ENCODE measurements at places on chromosomes 6 and 20.

- DNase-seq: no peak
Observed at GRCh38 chr6:112595841-112596240, 248.7 kb downstream of the RFPL4B start.

DNA sequence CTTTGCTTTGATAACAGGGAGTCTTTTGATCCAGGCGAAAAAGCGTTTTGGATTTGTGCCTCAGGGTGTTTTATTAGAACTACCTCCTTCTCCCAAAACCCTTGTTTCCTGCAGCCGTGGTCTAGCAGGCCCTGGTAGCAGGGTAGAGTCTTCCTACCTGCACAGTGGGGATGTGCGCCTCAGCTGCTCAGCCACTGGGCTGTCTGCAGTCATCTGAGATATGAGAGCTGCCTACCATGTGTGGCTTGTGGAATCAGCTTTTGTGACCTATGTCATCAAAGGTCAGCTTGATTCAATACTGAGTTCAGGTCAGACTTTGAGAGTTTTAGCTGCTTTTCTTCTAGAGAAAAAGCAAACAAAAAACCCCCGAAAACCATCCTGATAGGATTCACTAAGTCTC is 279.5 kb downstream of the CLIC5 start:
- DNase-seq: no peak

DNA sequence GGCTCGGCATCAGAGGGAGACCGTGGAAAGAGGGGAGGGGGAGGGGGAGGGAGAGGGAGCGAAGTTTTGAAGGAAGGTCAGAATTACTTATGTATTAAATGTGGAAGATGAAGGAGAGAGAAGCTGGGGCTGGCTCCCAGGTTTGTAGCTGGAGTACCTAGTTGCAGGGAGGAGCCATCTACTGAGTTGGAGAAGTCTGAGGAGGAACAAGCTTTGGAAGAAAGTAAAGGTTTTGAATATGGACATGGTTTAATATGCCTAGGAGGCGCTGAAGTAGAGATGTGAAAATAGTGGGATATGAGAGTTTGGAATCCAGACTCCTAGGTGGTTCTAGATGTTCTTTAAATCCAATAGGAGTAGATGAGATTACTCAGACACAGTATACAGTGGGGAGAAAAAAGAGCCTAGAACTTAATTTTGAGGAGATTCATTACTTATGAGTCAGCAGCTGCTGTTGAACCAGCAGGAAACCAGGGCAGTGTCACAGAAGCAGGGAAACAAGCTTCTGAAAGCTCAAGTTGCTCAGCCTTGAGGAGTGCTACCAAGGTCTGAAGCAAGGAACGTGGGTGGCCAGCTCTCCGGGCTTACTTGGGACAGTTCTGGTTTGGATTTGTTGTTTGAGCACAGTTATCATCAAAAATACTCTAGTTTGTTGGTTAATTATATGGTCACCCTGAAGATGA is 149.3 kb downstream of the UTRN start:
- no peak for DNase-seq

- DNase-seq: no peak
Observed at GRCh38 chr6:162773996-162774395, 46.2 kb downstream of the PACRG start.

DNA sequence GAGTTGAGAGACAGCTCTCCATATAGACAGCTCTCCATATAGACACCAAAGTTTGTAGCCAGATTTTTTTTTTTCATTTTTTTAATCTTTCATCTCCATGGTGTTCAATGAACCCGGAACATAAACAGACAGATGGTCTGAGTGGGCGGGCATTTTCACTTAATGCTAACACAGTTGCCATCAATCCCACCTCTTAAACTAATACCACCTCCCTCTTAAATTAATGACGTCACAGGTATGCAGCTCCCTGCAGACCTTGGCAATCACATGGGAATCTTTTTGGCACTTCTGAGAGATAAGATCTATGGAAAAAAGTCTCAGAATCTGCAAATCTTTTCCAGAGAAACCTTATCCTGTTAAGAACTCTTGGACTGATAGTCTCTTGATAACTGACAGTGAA is 43.2 kb downstream of the PFDN4 start:
- DNase-seq: no peak

GRCh38 chr6:122322824-122323223 is 76.6 kb upstream of the HSF2 start:
- peak; percentile 80 for DNase-seq

Data from OCI-M1 (cell line).